NCI-H2107 (cell line): ENCODE measurements at places on chromosomes 12 and 14.

- no peak for DNase-seq
Measured at GRCh38 chr14:28756884-28757570, 9.6 kb upstream of the FOXG1 start.

- no peak for DNase-seq
Measured at GRCh38 chr14:104356020-104356737, 217.8 kb downstream of the KIF26A start.

- no peak for DNase-seq
Measured at GRCh38 chr12:14694970-14695369, 1.4 kb downstream of the GUCY2C start.

DNA sequence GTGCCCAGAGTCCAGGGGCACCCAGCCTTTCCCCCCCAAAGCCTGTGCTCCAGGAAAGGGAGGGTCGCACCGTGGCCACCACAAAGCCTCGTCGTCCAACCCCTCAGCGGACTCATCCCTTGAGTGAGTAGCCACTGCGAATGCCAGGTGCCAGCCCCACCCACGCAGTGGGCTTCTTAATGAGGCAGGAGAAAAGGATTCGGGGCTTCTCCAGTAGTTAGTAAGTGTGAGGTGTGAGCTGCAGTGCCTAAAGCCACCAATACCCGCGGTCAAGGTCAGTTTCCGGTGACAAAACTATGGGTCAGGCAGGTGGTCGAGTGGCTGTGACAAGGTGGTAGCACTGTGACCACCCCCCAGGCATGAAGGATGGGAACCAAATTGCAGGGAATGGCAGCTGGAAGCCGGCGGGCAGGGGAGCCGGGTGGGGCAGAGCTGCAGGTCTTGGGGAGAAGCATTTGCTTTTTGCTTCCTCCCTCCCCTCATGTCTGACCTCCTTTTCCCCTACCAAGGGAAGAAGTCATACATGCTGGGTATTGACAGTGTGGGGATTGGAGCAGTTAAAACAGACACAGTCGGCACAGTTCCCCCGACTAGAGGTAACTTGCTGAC lies 8.0 kb downstream of the RAN start:
- DNase-seq, result no peak

DNA sequence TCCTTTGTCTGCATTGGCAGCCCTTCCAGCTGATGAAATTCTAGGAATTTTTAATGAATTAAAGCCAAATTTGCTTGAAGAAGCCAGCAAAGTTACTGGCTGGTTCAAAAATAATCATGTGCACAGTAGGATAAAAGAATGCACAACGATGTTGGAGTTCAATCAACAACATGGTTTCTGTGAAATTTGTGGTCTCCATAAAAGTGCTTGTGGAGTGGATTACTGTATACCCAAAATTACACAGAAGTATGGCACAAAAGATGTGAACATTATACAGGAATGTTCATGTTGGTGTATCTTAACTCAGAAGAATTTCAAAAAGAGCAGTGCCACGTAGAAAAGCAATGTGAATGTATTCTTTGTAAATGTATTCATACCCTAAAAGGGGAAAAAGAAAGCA lies 105.0 kb upstream of the METAP2 start:
- no peak for DNase-seq
